ENCODE measurements at places on chromosomes 2 and 18. TPM values are rescaled to one million over a fixed set of nuclear protein-coding genes. Genes with fewer than 3 reads are reported as not detected.

TBC1D8 gene
- total RNA-seq: 50.6 TPM

RAPH1 gene
- total RNA-seq: 6.8 TPM

RSAD2 gene
- total RNA-seq: 0.19 TPM

ACVR1C gene
- total RNA-seq: 0.06 TPM

COPS9 gene
- total RNA-seq: 299 TPM

SLC9A2 gene
- 3.1 TPM for total RNA-seq

ANKRD29 gene
- 13.3 TPM for total RNA-seq

RAB6D gene
- total RNA-seq: not detected

UGT1A3 gene
- 0.13 TPM for total RNA-seq

SLC5A7 gene
- total RNA-seq: not detected

ITGB6 gene
- total RNA-seq: 1.0 TPM

HOXD9 gene
- 1.7 TPM for total RNA-seq

INSIG2 gene
- 13.6 TPM for total RNA-seq

DLX1 gene
- 4.3 TPM for total RNA-seq

ACAA2 gene
- 72.2 TPM for total RNA-seq

KLHL41 gene
- 0.08 TPM for total RNA-seq

UGT1A10 gene
- total RNA-seq: not detected

NEU4 gene
- 0.14 TPM for total RNA-seq

GAREM1 gene
- total RNA-seq: 3.3 TPM

MRPL19 gene
- 79.2 TPM for total RNA-seq

CYP1B1 gene
- 8.5 TPM for total RNA-seq

SEMA4C gene
- 18.5 TPM for total RNA-seq

ARHGEF33 gene
- 0.10 TPM for total RNA-seq

SPEG gene
- total RNA-seq: 5.2 TPM

SERPINB11 gene
- total RNA-seq: not detected

PLA2R1 gene
- total RNA-seq: 2.4 TPM

CELF4 gene
- not detected for total RNA-seq

IER3IP1 gene
- total RNA-seq: 18.8 TPM

MC5R gene
- total RNA-seq: not detected

FBXO15 gene
- 1.6 TPM for total RNA-seq

SERPINB13 gene
- total RNA-seq: not detected

TRABD2A gene
- 10.1 TPM for total RNA-seq

POLR1A gene
- 24.2 TPM for total RNA-seq

MAPRE3 gene
- total RNA-seq: 12.3 TPM

VWA3B gene
- total RNA-seq: not detected

RAD51AP2 gene
- total RNA-seq: not detected

MEP1B gene
- 0.06 TPM for total RNA-seq

KCNF1 gene
- 24.5 TPM for total RNA-seq

NRP2 gene
- 130 TPM for total RNA-seq

PDCD1 gene
- not detected for total RNA-seq

CRYGC gene
- total RNA-seq: not detected

RAPGEF4 gene
- 0.12 TPM for total RNA-seq

NOSTRIN gene
- 2.0 TPM for total RNA-seq

CTNNA2 gene
- total RNA-seq: 0.89 TPM

POTEC gene
- total RNA-seq: not detected

POTEJ gene
- total RNA-seq: not detected

COX7A2L gene
- total RNA-seq: 157 TPM

RIT2 gene
- total RNA-seq: not detected

GPC1 gene
- 192 TPM for total RNA-seq

CREG2 gene
- total RNA-seq: 10.0 TPM

MDH1B gene
- 1.2 TPM for total RNA-seq

TEX44 gene
- total RNA-seq: not detected

ABCB11 gene
- total RNA-seq: not detected

UPP2 gene
- total RNA-seq: not detected

CFAP53 gene
- 0.13 TPM for total RNA-seq
